GM04504 (cell line): ENCODE measurements at places on chromosomes 12 and 14.

- no peak for DNase-seq
Observed at GRCh38 chr12:132196038-132196872, 52.0 kb downstream of the NOC4L start.

GRCh38 chr12:57175428-57176138 lies 28.2 kb upstream of the LRP1-AS start:
- no peak for DNase-seq

DNA sequence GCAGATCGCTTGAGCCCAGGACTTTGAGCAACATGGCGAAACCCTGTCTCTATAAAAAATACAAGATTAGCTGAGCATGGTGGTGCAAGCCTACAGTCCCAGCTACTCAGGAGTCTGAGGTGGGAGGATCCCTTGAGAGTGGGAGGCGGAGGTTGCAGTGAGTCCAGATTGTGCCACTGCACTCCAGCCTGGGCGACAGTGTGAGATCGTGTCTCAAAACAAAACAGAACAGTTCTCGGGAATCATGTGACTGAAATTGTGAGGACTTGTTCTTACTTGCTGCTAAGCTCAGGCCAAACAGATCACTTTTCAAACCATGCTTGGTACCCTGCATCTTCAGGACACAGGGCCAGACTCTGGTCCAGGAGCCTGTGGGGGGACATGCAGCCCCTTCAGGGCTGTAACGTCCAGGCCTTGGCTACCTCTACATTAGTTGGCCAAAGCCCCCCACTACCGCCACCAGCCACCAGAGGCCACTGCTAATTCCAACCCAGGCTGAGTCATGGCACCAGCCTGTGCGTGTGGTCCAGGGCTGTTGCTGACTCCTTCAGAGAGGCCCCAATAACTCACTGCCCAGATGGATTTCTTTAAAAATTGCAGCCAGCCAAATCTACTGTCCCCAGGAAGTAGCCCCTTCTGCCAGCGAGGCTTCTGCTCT lies 33.4 kb upstream of the SYNDIG1L start:
- DNase-seq, result peak; percentile 46

DNA sequence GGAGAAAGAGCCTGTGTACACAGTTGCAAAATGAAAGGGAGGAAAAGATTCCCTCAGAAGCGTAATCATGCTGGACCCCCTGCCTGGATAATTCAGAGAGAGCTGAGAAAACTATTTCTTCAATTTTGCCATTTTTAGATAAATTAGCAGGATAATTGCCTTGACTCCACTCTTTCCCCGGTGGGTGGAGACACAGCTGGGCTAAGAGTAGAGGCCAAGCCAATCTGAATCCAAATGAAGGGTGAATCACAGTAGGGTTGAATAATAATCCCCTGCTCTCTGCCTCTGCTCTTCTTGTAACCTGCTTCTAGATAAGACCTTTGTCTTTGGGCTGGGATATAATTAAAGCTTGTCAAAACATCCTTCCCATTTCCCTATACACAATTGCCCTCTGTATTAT lies 150.1 kb downstream of the CAPZA3 start:
- no peak for DNase-seq

GRCh38 chr14:101899263-101899662 lies 65.1 kb upstream of the DYNC1H1 start:
- DNase-seq, result no peak

DNA sequence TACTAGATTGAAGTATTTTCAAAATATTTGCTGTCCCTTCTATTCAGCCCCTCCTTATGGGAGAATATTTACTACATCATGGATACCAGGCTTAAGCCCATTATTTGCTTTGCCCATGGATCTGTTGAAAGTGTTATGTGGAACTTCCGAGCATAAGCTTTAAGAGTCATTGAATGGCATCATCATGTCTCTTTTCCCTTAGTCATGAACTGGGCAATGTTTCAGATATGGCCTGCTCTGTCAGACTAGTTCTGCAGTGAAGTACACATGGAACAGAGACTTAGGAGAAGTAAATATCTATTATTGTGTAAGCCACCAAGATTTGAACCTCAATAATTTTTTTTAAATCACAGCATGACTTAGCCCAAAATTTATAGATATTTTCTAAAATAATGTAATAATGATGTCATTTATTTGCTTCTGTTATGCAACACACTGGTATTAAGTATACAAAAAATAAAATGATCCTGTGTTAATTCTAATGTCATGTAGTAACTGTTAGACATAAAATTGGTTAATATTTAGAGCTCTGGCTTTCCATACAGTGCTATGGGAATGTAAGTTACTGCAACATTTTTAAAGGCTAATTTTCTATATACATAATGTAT lies 1097.3 kb downstream of the SLC16A7 start:
- no peak for DNase-seq

- DNase-seq, result no peak
Observed at GRCh38 chr12:110741341-110742095, 1.2 kb downstream of the PPP1CC start.

DNA sequence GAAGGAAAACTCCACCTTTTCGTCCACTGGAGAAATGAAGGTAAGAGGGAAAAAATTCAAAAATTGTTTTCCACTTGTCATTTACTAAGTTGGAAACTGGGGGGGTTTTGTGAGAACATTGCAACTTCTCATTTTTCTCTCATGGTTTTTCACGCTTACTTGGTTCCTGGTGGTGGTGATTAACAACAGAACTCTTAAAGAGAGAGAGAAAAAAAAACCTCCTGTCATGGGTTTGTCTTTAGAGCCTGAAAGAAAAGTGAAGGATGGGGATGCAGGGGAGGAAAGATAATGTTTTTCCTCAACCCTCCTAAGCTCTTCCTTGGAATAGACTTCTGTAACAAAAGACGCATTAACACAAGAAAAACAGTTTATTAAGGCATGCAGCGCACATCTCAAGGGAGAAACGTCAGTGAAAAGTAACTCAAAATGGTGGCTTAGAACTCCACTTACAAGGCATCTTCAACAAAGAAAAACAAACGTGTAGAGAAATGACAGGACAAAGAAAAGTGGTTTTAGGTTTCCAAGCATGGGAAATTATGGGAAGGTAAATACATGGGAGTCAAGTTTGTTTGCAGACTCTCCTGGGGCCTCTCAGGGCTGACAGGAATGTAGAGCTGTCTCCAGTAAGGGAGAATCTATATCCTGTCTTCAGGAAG lies 81.9 kb upstream of the ATF7IP start:
- no peak for DNase-seq

GRCh38 chr12:115569345-115570068 lies 708.0 kb downstream of the MED13L start:
- DNase-seq, result no peak

DNA sequence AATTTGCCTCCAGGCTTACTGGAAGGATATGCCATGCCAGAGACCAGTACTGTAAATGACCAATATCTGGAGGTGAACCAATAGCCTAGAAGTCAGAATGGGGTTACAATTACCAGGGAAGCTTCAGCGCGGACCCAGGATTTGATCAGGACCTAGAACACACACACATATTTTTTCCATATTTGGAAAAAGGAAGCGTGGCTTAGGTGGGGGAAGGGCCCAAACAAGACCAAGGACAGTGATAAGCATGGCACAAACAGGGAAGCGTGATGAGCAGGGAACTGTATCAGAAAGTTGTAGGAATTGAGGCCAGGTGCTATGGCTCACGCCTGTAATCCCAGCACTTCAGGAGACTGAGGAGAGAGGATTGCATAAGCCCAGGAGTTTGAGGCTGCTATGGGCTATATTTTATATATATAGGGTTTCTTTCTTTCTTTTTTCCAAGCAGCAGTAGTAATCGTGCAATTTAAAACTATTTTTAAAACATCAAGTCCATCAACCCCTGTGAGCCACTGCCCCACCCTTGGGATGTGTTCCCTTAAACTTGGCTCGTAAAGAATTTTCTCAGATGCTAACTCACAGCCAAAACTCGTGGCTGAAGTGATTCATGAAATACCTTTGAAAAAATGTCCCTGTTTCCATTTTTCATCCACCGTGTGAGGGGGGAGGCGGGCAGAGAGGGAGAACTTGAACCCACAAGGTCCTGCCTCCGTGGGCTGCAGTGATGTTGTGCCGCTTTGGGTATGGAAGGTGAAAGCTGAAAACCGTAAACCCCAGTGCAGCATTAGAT lies 16.7 kb downstream of the HRK start:
- DNase-seq, result peak; percentile 66

GRCh38 chr12:113634474-113634873 lies 162.8 kb upstream of the LHX5 start:
- DNase-seq, result no peak

GRCh38 chr14:94839348-94839747 lies 69.4 kb upstream of the GSC start:
- no peak for DNase-seq

DNA sequence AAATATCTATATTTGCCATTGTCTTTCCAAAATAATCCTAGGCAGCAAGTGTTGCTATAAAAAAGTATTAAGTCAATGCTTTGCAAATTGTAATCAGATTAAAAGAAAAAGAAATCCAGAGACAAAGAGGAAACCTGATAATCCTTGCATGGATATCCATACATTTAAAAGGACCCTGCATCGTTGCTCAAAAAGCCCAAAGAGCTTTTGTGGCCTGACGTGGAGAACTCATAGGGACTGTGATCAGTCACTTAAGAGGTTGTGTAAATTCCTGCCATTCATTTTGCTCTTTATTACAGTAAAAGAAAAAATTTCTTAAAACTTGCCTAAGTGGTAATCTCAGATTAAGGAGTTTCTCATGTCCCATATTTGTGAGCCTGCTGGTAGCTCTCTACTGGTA lies 392.6 kb downstream of the C12orf75 start:
- DNase-seq, result no peak

DNA sequence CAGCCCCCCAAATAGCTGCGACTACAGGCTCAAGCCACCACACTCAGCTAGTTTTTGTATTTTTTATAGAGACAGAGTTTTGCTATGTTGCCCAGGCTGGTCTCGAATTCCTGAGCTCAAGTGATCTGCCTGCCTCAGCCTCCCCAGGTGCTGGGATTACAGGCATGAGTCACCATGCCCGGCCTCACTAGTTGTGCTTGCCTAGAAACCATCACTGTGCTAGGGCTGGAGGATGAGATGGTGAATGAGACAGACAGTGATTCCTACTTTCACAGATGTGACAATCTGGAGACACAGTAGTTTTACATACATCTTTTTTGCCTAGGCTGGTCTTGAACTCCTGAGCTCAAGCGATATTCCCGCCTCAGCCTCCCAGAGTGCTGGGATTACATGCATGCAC lies 7.5 kb upstream of the MSI1 start:
- no peak for DNase-seq

DNA sequence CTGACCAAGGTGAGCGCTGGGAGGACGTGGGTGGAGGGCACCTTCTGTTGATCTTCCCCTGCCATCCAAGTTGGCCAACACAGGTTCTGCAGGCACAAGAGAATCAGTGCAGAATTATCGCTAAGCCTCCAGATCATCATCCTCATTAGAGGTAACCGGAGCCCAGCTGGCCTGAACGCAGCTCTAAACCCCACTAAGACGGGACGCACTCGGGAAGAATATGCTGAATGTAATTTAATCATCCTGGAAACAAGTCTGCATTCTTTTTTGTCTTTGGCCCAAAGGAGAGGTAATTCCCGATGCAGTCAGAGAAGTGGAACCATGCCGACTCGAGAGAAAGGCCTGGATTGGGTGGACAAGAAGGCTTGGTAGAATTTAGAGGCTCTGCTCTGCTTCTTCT lies 111.0 kb upstream of the GSC start:
- no peak for DNase-seq

DNA sequence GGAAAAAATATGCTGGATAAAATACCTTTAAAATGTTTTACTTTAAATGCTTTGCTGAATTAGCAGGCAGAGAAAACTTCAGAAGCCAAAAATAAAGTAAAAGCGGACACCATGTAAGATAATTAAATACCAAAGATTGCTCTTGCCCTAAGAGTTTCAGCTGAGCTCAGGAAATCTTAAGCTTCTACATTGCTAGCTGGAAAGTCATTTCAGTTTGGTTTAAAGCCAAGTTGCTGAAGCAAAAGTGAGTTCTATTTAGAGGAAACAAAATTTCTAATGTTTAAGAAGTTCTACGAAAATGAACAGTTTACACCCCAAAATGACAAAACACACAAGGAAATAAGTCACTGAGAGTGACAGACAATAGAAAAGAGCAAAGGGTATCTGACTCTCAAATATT lies 310.0 kb downstream of the ADAMTS20 start:
- no peak for DNase-seq

- DNase-seq, result no peak
Observed at GRCh38 chr12:75756111-75756510, 244.7 kb upstream of the KRR1 start.

DNA sequence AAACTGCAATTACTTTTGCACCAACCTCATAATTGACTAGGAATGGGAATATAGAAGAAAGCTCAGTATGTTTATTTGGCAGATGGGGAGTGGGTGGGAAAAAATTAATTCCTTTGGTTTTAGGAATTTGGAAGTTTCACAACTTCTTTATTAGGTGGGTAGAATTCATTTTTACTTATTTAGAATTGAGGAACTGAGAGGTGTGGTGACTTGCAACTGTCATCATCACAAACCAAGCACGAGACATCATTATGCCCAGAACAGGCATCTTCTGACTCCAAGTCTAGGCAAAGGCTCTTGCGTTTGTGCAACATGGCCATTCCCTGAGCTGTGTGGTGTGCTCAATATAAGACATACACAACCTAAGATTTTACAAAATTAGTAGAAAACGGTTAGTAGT lies 380.0 kb downstream of the ATP23 start:
- no peak for DNase-seq

- DNase-seq, result no peak
Observed at GRCh38 chr12:67515679-67516340, 132.7 kb upstream of the DYRK2 start.

DNA sequence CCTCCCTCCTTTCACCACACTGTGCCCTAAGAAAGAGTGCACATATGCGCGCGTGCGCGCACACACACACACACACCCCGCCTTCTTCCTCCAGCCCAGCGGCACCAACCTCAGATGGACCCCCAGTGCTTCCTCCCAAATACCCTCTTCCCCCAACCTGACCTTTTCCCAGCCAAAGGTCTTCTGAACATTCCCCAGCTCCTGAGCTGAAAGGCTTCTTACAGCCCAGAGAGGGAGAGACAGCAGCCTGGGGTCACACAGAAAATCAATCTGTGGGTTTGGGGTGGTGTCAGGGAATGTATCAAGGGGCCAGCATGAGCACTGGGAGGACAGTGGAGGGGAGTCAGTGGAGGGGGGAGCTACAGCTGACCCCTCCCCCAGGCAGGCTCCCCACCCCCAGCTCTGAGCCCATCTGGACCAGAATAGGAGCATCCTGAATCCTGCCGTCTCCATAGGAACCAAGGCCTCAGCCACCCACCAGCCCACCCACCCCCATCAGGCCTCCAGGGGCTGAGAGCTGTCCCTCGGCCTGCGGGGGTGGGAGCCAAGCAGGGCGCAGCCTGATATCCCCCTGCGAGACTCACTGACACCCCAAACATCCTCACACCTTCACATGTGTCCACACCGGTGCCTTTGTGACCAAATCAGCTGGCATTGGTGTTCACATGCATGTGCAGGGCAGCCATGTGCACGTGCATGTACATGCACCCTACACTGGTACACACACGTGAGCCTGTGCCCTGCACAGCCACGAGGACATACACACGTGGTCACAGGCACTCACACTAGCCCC lies 5.7 kb downstream of the RASAL1 start:
- no peak for DNase-seq
